KBM-7 (cell line): ENCODE measurements at places on chromosomes 11 and 22.

- DNase-seq: no peak
Measured at GRCh38 chr11:130980071-130980862, 64.0 kb upstream of the SNX19 start.

DNA sequence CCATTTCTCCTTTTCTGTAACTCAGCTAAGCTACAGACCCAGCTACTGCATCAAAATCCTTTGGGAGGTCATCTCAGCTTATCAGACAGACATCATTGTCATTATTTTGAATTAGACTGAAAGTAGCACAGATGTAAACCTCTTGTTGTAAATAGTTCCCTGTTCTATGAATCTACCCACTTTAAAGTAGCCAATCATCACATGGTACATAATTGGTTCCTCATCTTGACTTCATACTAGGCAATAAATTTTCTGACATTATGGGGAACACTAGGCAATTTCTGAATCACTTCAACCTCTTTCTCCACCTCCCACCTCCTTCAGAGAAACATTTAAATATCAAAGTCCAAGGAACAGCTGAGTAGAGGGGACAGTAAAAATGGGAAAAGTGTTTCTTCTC, 47.9 kb downstream of the MPPED2 start:
- DNase-seq: no peak

DNA sequence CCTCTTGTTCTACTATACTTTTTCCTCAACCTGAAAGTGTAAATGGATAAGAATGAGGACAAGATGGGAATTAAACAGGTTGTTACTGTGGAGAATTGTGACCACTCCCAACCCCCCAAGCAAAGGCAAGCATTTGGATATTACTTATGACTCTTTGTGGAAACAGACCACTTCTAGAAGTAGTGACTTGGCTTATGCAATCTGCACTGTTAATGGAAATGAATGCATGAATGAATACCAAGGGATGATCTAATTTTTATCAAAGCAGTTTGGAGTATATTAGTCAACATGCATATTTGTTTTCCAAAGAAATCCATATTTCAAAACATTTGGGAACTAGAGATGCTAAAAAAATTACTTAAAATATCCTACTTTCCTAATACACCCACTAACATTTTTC, 35.3 kb downstream of the AMOTL1 start:
- no peak for DNase-seq

- no peak for DNase-seq
Measured at GRCh38 chr22:22728382-22728781, 84.0 kb downstream of the GGTLC2 start.

- no peak for DNase-seq
Measured at GRCh38 chr11:44162662-44163061, 67.2 kb downstream of the EXT2 start.

DNA sequence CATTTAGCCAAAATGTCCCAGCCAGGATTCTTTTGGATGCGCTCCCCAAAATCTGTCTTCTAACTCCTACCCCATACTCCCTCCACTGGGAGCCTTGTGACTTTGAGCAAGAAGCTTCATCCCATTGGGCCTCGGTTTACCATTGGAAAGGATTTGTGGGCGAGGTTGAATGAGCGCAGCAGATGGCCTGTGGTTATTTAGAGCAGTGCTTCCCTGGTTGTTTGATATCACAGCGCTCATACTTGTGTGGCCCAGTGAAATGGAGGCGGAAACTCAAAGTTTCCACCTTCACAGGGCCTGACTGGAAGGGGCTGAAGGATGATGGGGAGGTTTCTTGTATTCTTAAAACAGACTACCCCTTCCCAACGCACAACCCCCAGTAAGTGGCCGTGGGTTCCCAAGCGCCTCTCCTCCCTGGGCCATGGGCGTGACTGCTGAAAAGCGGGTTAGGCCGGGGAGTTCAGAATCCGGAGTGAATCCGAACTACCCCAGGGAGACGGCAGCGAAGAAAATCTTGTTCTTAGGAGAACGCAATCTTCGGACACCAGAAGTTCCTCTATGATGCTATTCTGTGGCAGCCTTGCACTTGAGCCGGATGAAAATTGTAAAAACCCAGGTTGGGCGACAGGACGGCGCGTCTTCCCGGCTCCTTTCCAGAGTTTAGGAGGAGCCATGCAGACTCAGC, 1.2 kb upstream of the ATF4 start:
- DNase-seq: no peak

DNA sequence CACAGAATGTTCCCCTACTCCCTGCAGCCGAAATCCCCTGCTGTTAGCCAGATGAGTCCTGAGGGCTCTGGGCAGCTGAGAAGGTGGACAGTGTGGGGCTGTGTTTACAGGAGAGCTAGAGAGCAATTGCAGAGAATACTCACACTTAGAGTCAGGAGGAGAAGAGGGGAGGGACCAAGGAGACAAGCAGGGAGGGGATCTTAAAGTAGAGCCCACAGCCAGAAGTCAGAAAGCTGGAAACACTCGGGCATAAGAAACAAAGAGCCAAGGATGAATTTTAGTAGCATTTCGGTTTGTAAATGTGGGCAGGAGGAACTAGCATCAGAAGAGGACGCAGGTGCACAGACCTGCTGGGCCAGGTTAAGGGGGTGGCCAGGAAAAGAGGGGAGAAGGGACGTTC, 1435.9 kb downstream of the BRD1 start:
- DNase-seq: no peak

- no peak for DNase-seq
Measured at GRCh38 chr11:70885281-70886231, 366.8 kb downstream of the SHANK2 start.

DNA sequence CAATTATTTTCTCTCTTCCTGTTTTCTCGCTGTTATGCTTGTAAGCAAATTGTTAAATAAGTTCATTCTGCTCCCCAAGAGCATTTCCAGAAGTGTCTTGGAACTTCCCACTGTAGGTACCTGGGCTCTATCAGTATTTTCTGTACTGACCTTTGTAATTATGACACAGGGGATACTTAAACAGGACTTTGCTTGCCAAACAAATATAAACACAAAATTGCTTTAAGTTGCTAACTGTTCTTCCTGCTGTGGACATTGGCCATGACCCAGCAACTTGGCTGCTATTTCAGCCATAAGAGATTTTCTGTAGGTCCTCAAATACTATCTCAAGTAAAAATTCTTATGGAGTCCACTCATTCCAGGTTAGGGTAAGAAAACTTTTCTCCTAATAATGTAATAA, 30.1 kb downstream of the SYT9 start:
- no peak for DNase-seq

- no peak for DNase-seq
Measured at GRCh38 chr11:13290221-13290980, 12.8 kb downstream of the BMAL1 start.

DNA sequence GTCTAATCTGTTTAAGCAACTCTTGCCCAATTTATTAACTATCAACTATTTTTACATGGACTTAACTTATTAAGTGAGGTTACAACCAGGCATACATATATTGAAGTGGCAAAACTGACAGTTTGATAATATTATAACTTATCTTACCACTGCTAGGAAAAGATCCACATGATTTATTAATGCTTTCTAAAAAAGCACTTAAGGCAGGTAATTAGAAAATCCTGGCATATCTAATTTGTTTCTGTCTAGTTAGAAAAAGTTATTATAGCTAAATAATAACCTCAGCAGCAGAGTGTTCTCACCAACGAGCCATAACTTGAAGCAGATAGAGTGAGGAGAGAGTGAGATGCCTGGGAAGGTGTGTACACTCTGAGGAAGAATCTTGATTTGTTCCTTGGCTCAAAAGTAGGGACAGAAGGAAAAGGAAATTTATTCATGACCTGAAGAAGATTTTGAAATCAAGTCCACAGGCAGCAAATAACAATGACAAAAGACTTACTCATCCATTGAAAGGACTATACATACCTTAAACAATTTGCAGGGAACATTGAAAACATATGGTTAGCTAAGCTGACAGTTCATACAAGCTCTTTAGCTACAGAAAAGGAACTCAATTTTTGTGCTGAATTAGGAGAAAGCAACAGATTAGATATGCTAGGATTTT, 7.1 kb upstream of the MUC15 start:
- no peak for DNase-seq

GRCh38 chr11:2369896-2370295, 7.2 kb upstream of the CD81 start:
- no peak for DNase-seq

GRCh38 chr11:134841972-134842371, 429.9 kb upstream of the B3GAT1 start:
- no peak for DNase-seq

DNA sequence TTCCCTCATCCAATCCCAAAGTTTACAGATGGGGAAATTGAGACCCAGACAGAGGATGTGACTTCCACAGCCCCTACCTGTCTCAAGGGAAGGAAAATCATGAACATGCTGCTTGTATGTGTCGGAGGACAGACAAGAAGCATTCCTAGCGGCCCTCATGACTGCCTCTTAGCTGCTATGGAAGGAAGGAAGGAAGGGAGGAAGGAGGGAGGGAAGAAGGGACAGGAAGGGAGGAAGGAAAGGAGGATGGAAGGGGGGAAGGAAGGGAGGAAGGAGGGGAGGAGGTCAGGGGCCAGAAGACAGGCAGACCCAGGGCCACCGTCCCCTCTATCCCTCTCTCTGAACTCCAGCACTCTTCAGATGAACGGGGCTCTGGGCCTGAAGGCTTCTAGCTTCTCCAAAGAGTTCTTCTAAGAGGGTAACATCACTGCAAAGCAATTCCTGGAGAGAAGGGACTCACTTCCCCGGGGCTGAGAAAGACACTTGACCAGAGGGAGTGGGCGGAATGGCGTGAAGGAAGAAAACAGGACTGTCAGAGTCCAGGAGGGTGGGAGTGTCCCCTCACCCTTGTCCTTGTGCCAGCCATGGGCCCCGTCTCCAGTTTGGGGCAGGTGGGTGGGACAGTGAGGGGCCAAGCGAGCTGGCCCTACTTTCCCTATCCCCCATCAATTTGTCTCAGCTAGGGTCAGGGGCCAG, 149.4 kb downstream of the FEZ1 start:
- no peak for DNase-seq

DNA sequence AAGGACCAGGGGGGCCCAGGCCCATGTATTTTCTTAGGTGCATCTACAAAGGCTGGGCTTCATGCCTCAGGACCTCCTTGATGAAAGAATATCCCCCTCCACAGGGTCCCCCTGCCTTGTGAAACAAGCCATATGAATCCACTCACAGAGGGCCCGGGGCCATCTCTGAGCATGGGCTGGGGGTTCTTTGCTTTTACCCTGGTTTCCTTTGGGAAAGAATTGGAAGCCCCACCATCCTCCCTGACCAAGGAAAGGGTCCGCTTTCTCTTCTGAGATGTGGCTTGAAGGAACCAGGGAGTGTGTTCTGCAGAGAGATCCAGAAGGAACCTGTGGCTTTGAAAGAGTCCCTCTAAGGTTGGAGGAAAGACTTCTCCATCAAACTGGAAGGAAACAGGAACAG, 9.2 kb upstream of the ANO1 start:
- no peak for DNase-seq

- DNase-seq: no peak
Measured at GRCh38 chr11:78036313-78036712, 13.2 kb upstream of the KCTD14 start.

GRCh38 chr11:88404932-88405710, 67.6 kb upstream of the CTSC start:
- no peak for DNase-seq

DNA sequence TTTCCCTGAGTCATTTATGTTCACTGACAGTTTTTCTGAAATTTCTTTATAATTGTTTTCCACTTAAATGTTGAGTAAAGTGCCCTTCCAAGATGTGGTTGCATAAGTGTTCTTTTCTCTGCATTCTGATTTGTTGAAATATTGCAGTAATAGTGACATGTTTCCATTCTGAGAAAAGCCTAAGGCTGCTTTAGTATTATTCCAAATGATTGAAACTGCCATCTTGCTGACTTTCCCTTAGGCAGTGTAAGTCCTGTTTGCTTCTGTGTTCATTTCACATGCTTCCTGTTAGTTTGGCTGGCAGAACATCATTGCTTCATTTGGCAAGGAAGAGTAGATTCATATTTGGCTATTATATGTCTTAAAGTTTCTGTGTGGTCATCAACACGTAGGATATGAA, 146.5 kb downstream of the ELP4 start:
- DNase-seq: no peak

- no peak for DNase-seq
Measured at GRCh38 chr11:18748766-18749365, 22.9 kb upstream of the IGSF22 start.

DNA sequence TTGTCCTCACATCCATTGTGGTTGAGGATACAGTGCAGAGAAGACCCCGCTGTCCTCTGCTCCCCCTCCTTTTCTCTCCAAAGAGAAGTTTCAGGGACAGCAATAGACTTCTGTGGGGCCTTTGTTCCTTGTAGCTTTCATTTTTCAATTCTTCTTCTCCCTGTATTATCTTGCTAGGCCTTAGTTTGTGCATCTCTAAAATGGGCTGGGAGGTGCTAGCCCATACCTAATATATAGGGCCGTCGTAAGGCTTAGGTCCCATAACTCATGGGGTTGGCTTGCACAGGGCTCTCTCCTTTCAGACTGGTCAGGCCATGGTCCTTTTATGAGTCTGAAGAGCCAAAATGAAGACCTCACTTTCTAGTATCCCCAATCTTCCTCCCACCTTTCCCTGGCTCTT, 33.0 kb downstream of the ZBTB16 start:
- DNase-seq: no peak

GRCh38 chr22:38504731-38505540, 1.2 kb downstream of the DDX17 start:
- peak; percentile 65 for DNase-seq

- DNase-seq: no peak
Measured at GRCh38 chr22:17245341-17245740, 26.1 kb upstream of the ADA2 start.

DNA sequence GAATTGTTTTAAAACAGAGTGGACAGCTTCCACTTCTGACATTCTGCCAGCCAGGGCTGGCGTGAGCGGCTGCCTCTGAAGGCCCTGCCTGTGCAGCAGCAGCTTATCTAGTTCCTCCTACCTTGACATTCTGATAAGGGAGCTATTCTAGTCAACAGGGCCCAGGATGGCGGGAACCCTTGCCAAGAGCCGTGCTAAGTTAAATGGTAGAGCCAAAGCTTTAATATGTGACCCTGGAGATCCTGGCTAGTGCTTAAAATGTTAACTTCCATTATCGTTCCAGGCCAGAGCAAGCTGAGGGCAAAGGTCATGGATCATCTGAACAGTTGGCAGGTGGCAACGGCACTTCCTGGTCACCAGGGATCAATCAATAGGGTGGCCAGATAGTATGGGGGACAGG, 3.5 kb downstream of the KCNJ5 start:
- no peak for DNase-seq

- DNase-seq: peak; percentile 71
Measured at GRCh38 chr11:65700399-65700798, 11.7 kb upstream of the KAT5 start.
